Keratinocyte (primary cell): ENCODE measurements at places on chromosomes 11 and 22. TPM values are rescaled to one million over a fixed set of nuclear protein-coding genes. Genes with fewer than 3 reads are reported as not detected.

The PHLDB1 gene
- polyA plus RNA-seq, result 35.0 to 46.8 TPM (median 38.4 TPM) in 3 replicates

The GLYAT gene
- 0.10 to 0.17 TPM in 2 of 3 replicates, not detected in the other for polyA plus RNA-seq

The OR51B4 gene
- not detected in 3 replicates for polyA plus RNA-seq

- peak overlapping the region; percentile 44 for H3K27ac ChIP-seq
- DNase-seq, result peak; percentile 70
- H3K4me3 ChIP-seq, result no peak overlapping the region
- H3K27me3 ChIP-seq, result no peaks in the 10 kb centered on the region
- H3K4me1 ChIP-seq, result peaks cover 20% of the 10 kb centered on the region
- peaks cover 16% of the 10 kb centered on the region for H3K36me3 ChIP-seq
These were observed 5.9 kb downstream of the CENPM start for GRCh38 chr22:41940832-41941765.

DNA sequence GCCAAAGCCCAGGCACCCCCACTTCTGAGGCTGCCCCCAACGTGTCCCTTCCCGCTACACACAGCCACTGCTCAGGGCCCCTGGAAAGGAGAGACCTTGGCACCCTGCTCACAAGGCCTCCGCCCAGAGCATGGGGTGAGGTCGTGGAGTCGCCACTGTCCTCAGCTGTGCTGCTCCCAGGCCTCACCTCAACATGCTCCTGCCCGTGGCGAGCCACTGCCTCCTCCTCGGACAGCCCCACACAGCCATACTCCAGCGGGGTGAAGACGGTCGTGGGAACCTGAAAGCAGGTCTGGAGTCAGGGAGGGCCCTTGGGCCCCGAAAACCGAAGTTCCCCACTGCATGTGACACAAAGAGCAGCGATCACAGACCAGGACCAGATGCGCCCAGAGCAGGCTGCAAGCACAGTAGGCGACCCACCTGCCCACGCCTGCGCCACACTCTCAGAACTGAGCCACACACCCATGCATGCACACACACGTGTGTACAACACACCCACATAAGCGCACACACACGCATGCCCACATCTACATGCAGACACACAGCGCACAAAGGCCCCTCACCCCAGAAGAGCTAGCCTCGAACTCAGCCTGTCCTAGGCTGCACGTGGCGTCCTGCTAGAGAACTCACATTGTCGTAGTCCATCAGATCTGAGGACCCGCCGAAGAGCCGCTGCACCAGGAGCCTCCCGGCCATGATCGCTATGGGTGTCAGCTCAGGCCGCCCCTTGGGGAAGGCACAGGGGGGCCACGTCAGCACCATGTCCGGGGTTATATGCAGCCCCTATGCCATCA lies 25.5 kb upstream of the GNB1L start:
- peaks cover 43% of the 10 kb centered on the region for H3K4me1 ChIP-seq
- H3K36me3 ChIP-seq, result no peaks in the 10 kb centered on the region
- no peaks in the 10 kb centered on the region for H3K27me3 ChIP-seq
- no peak for DNase-seq
- H3K4me3 ChIP-seq, result no peak overlapping the region

DNA sequence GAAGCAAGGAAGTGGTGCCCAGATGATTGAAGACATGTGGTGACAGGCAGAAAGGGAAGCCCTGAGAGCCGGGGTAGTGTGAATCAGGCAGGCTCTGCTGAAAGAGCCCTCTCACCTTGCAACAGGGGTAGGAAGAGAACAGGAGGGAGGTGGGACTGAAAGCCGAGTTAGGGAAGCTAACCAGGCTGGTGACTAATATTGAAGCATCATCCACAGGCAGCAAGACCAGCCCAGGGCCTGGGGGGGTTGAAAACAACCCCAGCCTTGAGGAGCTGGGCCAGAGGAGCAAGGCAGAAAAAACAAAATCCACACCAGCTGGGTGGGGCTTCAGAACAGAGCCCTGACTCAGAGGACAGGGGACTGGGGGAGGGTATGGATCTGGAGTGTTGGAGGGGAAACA lies 35.0 kb upstream of the CRTAM start:
- H3K27ac ChIP-seq, result peak overlapping the region; percentile 99
- peaks cover 41% of the 10 kb centered on the region for H3K4me1 ChIP-seq
- H3K27me3 ChIP-seq, result no peaks in the 10 kb centered on the region
- peak overlapping the region; percentile 35 for H3K4me3 ChIP-seq

DNA sequence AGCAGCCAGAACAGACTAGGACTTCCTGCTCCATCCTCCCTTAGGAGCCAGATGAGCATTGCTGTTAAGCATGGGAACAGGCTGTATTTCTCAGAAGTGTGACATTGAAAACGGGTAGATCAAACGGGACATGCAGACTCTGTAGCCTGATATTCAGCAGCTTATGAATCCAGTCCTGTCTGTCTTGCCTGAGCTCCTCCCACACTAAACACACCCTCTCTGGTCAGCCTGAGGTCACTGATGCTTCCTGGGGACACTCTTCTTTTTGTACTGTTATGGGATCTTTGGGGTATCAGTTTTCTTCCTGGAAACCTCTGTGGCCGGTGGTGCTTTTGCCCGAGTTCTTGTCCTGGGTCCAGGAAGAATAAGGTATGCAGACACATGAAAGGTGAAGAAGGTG lies 35.8 kb downstream of the C11orf91 start:
- H3K27ac ChIP-seq, result no peak overlapping the region
- H3K36me3 ChIP-seq, result no peaks in the 10 kb centered on the region
- no peak for DNase-seq
- H3K4me3 ChIP-seq, result no peak overlapping the region
- peaks cover 31% of the 10 kb centered on the region for H3K4me1 ChIP-seq

- no peak overlapping the region for H3K4me3 ChIP-seq
- DNase-seq, result no peak
- H3K27ac ChIP-seq, result no peak overlapping the region
- H3K4me1 ChIP-seq, result no peaks in the 10 kb centered on the region
These were observed 6.6 kb downstream of the APOL4 start for GRCh38 chr22:36194971-36195370.
